Tongue (tissue), 3 donors: ENCODE measurements at places on chromosomes 11 and 22. TPM values are rescaled to one million over a fixed set of nuclear protein-coding genes. Genes with fewer than 3 reads are reported as not detected.
A peak's percentile ranks its signal among the peaks of the same experiment; 100 is the strongest.

DNA sequence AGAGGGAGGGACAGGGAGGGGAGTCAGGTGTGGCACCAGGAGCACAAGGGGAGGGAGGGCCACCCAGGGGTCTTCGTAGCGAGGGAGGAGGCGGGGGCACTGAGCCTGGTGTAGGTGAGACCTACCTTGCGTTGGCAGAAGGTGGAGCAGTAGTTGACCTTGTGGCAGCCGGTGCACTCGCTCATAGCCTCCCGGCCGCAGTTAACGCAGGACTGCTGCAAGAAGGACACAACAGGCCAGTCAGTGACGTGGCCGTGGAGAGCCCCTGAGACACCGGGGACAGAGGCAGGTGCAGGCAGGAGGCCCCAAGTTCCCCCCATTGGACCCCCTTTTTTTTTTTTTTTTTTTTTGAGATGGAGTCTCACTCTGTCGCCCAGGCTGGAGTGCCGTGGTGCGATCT lies 16.8 kb downstream of the DRD4 start:
- DNase-seq, result no peak

GRCh38 chr11:39374963-39375698 lies 2084.3 kb downstream of the LRRC4C start:
- DNase-seq, result peak; percentile 53

DNA sequence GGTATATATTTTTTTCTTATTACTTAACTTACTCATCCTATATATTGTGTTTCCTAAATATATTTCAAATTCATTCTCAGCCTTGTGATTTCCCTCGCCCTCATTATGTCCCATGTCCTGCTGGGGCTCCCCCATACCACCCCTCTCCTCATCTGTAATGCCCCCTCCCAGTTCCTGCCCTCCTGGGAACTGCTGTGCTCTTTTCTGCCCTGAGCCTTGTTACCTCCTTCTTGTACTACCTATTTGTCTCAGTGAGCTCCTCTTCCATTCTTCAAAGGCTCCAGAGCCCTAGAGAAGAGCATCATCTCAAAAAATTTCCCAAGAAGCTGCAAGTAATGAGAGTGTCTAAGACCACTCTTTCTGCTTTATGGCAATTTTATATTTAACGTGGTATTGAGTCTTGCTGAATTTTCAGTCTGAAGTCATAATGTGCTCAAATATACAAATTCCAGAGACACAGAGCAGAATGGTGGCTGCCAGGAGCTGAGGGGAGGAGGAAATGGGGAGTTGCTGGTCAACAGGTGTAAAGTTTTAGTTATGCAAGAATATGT lies 66.5 kb upstream of the TOP3B start:
- DNase-seq, result no peak

DNA sequence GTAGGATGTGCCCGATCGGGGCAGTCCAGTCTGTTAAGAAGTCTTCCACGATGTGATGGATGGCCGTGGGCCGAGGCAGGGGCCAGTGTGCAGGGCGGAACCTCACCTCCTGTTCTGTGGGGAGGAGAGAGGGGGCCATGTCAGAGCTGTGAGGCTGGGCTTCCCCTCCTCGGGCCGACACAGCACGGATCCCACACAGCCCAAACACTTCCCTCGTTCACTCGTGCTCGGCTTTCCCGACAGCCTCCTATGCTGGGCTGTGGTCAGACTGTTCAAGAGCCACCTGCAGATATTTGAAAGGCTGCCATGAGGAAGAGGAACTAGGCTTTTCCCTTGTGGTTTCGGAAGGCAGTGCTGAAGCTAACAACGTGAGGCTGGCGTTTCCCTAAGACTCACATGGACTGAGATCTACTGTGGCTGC lies 12.3 kb upstream of the TXN2 start:
- no peak for DNase-seq

GRCh38 chr11:111565114-111565720 lies 24.7 kb downstream of the LAYN start:
- peak; percentile 87 for DNase-seq

NAALADL1 gene
- total RNA-seq, result 6.4 TPM

DNA sequence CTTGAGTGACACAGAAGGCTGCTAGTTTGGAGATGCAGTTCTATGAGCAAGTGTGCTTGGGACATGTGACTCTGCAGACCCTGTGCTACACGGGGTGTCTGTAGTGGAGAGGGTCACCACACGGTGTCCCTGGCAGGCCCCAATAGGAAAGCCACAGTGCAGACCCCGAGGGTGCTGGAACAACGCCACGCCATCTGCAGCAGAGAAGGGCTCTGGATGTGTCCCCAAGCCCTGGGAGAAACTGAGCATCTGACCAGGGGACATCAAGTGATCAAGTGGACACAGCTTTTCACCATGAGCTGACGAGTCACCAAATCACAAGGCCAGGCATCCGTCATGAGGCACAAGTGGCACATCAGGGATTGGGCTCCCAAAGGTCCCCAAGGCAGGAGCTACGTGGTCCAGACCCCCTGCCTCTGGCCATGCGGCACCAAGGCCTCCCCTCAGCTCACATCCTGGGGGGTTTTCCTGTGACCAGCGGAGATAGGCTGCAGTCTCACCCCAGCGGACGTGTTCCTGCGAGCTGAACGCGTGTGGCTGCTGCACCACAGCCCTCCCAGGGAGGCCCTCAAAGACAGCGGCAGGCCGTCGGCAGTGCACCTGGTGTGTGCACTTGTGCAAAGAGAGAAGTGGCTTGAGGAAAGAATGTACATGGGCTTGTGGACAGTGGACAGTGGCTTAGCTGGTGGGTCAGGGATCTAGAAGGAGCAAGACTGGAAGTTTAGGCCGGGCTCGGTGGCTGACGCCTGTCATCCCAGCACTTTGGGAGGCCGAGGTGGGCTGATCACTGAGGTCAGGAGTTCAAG lies 96.7 kb downstream of the RPS6KA4 start:
- DNase-seq, result no peak

- DNase-seq, result no peak
Observed at GRCh38 chr11:74182635-74183034, 11.5 kb downstream of the PPME1 start.

PACSIN3 gene
- total RNA-seq, result 263 TPM

MPPED2 gene
- 7.8 TPM for total RNA-seq
